ENCODE measurements at places on chromosomes 5 and 9.

- no peak for DNase-seq
These were observed 116.6 kb upstream of the VCAN start for GRCh38 chr5:83354958-83355357.

- DNase-seq, result no peak
These were observed 66.3 kb downstream of the NR2F1 start for GRCh38 chr5:93649234-93649900.

DNA sequence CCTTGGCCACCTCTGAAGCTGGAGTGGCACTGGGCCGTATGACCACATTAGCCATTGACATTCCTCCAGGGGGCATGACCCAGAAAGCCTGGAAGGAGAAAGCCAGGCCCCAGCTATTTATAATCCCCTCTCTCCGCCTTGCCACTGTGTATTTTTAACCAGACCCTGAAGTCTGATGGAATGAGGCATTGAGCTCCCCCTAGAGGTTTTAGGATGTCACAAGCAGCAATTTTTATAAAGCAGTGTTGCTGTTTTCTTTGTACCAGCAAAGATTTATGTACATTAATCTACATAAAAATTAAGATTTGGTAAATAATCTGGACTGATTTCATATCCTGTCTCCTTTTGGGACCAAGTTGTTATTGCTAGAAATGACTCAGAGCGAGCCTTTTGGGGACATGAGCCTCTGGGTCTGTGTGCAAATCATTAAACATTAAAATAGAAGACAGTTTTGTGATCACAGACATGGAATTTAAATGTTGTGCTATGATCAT lies 127.1 kb downstream of the TRIO start:
- no peak for DNase-seq

- DNase-seq, result no peak
These were observed 31.4 kb upstream of the MYOT start for GRCh38 chr5:137836298-137836697.

DNA sequence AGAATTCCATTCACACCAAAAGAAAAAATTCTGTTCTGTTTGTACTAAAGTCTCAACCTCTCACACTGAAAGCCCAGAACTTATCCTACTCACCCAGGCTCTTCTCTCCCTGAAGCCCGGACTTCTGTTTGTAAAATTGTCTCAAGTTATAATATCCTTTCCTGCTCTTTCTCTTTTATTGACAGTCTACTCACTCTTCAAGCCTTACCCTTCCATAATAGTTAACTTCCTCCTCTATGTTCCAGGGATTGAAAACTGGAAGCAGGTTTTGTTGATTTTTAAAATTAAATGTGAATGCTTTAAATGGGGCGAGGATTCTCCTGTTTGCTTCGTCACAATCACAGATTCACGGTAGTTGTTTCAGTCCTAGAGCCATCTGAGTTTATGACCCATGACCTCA lies 51.7 kb upstream of the CCDC112 start:
- no peak for DNase-seq

GRCh38 chr9:84357275-84357674 lies 16.7 kb upstream of the SLC28A3 start:
- DNase-seq, result no peak

DNA sequence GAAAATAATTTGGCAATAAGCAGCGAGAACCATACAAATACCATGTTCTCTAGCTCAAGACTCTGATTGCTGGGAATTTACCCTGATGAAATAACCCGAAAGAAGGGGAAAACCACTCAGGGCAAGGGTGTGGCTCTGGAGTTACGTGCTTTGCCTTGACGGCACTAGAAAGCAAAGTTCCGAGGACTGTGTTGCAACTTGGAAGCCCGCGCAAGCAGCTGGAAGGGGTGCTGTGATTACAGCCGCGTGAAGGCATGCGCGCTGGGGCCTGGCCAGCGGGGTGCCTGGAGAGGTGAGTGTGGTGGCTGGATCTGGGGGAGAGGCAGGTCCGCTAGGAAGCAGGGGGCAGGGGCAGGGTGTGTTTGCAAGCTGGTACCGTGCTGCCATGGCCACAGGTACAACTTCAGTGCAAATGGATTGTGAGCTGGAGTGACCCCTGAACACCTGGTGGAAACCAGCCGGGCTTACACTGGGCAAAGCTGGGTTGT lies 52.6 kb upstream of the CNOT6 start:
- no peak for DNase-seq

- no peak for DNase-seq
These were observed 44.1 kb upstream of the FSD1L start for GRCh38 chr9:105403552-105404248.

DNA sequence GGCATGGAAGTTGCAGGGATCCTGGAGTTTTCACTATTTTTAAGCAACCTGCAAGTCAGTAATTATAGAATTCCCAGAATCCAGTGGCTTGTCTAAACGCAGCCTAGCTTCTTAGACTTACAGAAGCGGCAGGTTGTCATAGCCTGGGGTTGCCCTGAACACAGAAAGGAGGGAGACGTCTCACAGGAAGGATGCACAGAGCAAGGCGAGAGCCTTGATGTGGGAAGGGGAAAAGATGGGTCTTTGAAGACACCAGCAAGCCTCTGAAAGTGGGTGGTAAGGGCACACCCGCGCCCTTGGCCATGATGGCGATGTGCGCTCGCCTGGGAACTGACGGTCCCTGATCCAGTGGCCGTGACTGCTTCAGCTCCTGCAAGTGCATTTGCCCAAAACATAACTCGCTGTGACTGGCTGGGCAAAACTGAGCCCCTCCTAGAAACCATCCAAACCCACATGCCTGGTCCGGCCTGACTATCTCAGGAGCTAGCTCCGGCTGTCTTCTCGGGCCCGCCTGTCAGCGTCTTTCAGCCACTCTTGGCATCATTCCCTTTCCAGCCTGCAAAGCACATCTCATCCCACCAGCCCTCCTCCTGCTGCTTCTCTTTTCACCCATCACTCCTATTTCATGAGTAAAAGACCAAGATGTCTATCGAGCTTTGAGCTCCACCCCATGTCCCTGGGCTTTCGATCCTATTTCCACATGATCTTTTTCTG lies 17.1 kb downstream of the FBP1 start:
- no peak for DNase-seq

- DNase-seq, result no peak
These were observed 128.6 kb upstream of the ACOT12 start for GRCh38 chr5:81522571-81522970.

GRCh38 chr9:127550282-127550681 lies 61.8 kb upstream of the STXBP1 start:
- DNase-seq, result no peak

- DNase-seq, result no peak
These were observed 31.9 kb upstream of the BOD1 start for GRCh38 chr5:173648308-173648866.

DNA sequence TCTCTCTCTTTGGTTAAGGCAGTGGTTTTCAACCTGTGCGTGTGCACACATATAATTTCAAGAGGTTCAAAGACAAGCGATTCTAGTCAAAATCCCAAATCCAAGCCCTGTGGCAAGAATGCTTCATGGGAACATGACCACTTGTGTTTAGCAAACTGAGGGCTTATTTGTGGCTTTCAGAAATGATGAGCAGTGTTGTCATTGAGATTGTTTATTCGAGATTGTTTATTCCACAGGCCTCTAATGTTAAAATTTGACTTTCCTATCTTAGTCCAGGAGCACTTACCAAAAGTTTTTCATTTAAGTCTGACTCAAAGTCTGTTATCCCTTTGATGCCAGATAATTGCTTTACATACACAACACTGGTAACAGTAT lies 111.1 kb upstream of the ELL2 start:
- no peak for DNase-seq

DNA sequence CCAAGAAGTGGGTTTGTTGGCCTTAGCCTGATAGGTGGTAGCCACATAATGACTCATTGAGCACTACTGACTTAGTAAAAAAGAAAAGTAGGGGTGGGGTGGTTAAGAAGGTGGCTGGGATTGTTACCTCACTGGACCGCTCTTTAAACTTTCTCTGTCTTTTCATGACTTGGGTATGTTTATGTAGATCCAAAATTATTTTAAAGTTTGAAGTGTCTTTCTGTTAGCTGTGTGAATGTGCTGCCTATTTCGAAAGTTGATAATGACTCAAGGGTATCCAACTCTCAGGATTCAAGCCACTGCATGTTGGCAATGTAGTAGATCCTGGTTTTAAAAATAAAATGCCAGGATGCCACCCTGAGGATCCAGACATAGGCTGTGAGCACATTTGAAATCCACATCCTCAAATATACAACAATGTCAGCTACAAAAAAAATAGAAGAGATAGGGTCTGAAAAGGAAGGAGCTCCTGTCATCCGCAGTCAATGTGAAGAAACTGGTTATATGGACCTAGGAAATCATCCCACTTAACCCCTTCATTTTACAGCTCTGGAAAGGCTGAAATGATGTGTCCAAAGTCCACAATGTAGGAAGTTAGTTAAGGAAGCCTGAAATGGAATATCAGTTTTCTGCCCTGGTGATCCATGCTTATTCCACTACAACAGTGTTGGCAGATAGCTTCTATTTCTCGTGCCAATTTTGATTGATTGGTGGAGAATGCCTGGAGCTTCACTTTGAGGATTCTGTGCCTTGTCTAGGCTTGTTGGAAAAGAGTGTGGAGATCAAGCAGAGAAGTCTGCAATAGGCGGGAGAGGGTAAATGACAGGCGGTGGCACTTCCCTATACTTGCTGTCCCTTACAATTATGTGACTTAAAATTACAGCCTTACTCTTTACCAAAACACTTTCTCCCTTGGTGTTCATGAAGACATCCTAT lies 23.4 kb downstream of the ZNF462 start:
- no peak for DNase-seq

DNA sequence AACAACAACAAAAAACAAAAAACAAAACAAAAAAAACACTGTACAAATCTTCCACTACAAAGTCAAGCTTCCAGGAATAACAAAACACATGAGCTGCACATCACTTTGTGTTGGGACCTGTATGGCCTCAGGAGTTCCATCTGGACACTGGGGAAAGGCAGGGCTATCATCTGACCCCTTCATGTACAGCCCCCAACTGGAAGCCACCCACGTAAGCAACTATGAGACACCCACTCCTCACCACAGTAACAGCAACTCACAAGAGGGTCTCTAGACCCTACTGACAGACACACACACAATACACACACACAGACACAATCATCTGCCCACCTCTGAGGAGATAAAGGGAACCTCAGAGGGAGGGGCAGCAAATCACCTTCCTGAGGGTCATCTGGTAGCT lies 81.7 kb upstream of the LRRTM2 start:
- no peak for DNase-seq

- DNase-seq, result peak; percentile 55
These were observed at the start of gene AGPAT2 for GRCh38 chr9:136686794-136687711. TSS of gene AGPAT2 (minus strand) at chr9:136687457. CDS start at chr9:136687357, 100 bp downstream.

- no peak for DNase-seq
These were observed 754 bp downstream of the VDAC1 start for GRCh38 chr5:134003817-134004625.

DNA sequence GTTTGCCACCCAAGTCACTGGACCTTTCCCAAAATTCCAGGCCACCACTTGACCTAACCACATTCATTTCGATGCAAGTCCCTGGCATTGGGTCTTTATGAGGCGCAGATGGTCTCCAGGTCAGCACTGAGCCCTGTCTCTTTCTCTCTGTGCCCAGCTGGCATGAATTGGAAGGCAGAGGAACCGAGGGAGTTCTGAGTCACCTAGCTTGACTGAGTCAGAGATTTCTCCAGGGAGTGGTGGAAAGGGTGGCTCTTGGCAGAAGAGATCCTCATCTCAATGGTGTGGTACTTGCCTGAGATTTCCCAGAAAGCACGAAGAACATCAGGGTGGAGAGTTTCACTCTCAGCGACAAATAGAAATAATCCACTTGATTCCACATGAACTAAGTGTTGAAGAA lies 43.8 kb downstream of the WDR36 start:
- no peak for DNase-seq

- no peak for DNase-seq
These were observed 51.9 kb upstream of the JAK2 start for GRCh38 chr9:4933177-4933576.

GRCh38 chr9:70060883-70061507 lies 17.3 kb downstream of the MAMDC2 start:
- DNase-seq, result no peak

DNA sequence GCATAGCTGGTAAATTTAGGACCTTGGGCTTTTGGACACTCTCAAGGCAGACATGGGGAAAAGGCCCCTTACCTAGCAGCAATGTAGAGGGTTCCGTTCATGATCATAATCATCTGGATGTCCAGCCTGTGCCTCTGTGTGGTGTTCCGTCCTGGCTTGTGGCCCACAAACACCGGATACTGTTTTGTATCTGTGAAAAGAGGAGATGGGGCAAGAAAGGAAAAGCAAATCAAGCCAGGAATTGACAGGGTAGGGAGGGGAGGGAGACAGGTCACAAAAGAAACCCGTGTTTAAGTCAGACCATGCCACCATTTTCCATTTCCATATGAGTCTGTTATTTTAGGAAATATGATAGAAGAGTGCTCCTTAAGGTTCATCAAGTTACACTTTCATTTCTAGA lies 72.5 kb downstream of the SEMA6A start:
- no peak for DNase-seq

GRCh38 chr5:126199467-126199866 lies 223.7 kb upstream of the GRAMD2B start:
- no peak for DNase-seq

DNA sequence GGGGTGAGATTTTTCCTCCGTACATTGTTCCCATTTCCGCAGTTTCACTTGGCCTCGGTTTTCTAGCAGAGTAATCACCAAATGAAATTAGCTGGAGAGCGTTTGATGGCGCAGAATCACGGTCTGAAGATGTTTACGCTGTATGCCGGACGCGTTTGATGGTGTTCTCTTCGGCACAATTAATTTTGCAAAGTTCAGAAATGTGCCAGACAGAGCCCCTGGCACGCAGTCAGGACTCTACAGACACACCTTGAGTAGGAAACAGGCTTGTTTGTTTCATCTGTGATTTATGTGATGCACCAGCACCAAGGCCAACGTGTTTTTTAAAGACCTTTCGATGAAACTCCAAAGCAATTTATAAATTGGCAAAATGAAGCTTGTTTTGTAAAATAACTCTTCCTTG lies 863 bp upstream of the LIFR start:
- no peak for DNase-seq

DNA sequence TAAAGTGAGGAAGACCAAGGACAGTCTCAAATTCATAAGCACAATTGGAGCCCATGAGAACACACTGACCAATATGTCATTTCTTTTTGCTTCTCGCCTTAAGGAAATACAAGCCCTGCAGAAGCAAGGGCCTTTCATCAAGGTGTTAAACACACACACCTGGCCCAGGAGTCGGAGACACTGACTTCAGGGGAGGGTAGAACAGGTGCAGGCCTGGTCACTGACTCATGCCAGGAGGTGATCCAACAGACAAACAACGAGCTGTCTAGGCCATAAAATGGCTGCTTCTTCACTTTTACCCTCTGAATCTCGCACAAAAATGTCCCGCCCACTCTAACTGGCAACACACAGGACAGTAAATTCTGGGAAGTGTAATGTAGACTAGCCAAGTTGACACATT lies 62.7 kb downstream of the RGMB start:
- DNase-seq, result no peak

All from stimulated activated effector memory CD8-positive, alpha-beta T cell treated with anti-CD3 and anti-CD28 coated beads, Interleukin-12 subunit alpha, Interleukin-12 subunit beta, amount 100 ng/mL, for 72 hours (primary cell).